Naive thymus-derived CD4-positive, alpha-beta T cell (primary cell): ENCODE measurements at places on chromosomes 16 and 17. TPM values are rescaled to one million over a fixed set of nuclear protein-coding genes. Genes with fewer than 3 reads are reported as not detected.

The APPBP2 gene
- total RNA-seq: 46.5 TPM

The SLC13A2 gene
- total RNA-seq: not detected

The GPR179 gene
- total RNA-seq: 0.11 TPM

The CA4 gene
- total RNA-seq: not detected in 2 replicates

The C1QTNF8 gene
- not detected for total RNA-seq

DNA sequence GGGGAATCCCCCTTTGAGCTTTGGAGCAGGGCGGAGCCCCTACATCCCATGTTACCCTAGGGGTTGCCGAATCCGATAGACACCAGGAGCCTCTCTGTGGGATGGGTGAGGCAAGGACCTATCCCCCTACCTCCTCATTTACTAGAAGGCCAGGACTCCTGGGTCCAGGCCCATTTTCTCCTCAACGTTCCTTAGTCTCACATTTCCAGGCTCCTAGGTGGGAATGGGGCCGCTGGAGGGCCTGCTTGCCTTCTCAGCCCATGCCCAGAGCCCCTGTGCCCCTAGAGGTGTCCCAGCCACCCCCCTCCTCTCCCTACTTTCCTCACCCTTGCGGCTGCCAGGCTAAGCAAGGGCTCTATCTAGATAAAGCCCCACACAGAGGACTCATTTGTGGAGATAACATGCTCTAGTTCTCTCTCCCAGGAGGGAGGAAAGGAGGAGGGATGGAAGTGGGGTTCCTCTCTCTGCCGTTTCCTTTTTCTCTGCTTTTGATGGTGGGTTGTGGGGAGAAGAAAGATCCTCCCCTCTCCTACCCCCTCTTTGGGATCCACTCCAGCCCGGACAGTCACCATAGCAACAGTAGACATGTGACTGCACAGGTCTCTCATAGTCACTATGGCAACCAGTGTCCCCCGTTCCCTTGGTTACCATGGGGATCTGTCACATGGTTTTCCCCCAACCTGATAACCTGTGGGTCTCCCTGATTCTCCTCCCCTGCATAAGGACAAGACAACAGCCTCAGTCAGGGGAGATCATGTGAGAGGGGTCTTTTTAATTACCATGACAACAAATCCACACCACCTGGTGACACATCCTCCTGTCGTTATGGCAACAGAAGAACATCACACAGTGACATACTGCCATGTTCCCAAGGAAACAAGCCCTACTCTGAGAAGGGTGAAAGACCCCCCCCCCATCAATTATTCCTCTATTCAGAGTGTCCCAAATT, 5.2 kb downstream of the CACNA1G start:
- no peaks in the 10 kb centered on the region for H3K36me3 ChIP-seq
- H3K27ac ChIP-seq: no peak overlapping the region
- H3K4me1 ChIP-seq: peaks cover 4% of the 10 kb centered on the region
- DNase-seq: no peak
- no peak overlapping the region for H3K4me3 ChIP-seq

GRCh38 chr17:1808644-1809043, 21.1 kb downstream of the SMYD4 start:
- no peaks in the 10 kb centered on the region for H3K27me3 ChIP-seq
- no peak overlapping the region for H3K27ac ChIP-seq
- H3K36me3 ChIP-seq: no peaks in the 10 kb centered on the region
- H3K4me3 ChIP-seq: no peak overlapping the region
